Lung microvascular endothelial cell (primary cell): ENCODE measurements at places on chromosomes 16 and 17. TPM values are rescaled to one million over a fixed set of nuclear protein-coding genes. Genes with fewer than 3 reads are reported as not detected.

DNA sequence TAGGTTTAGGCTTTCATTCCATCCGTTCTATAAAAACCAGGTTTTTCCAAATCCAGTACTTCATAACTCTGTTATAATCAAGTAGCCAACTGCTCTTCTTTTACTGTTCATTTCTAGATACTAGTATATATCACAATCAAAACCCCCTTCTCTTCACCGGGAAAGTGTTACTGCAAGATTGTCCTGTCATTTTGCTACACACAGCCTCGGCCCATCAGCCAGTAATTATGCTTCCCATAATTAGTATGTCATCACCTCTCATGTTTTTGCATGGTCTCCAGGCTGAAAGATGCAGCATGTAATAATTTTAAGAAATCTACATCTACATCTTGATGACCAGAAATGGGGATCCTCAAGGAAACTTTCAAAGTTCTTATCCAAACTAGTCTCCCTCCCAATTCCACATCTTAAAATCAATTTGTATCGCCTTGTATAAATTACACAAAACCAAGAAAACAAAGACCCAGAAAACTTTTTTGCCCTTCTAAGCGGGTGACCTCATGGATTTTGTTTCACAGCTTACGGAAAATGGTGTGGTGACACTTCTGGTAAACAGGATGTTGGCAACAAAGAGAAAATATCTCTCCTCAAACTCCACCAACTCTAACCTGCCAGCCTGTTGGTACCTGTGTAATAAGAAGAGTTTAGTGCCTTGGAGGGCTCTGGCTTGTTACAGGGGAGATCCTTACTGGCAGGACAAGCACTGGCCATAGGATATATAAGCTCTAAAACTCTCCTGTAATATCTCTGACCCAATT, 9.3 kb downstream of the TACO1 start:
- DNase-seq, result no peak

CORO1A gene
- 0.79 and 1.5 TPM in 2 replicates for total RNA-seq

HOXB3 gene
- total RNA-seq, result 1.7 and 1.8 TPM in 2 replicates

GRCh38 chr16:16828913-16829398, 450.0 kb downstream of the NPIPA7 start:
- DNase-seq, result no peak

IL17C gene
- total RNA-seq, result not detected in 2 replicates

ZNF747 gene
- 4.8 and 7.7 TPM in 2 replicates for total RNA-seq

DNA sequence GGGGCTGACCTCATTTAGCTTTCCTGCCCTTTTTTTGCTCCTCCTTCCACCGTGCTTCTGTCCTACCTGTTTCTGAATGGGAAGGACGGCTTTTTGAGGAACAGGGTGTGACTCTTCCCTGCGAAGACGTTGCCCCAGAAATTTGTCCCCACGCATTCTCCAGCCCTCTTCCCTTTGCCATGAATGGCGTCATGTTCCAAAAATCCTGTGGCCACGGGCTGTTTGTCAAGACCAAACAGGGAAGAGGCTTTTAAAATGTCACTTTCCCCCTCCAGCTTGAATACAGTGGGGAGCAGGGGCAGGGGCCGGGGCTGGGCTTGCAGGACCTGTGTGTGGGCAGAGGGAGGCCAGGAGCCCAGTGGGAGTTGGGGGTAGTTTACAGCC, 13.9 kb downstream of the MPRIP start:
- DNase-seq, result no peak

DNA sequence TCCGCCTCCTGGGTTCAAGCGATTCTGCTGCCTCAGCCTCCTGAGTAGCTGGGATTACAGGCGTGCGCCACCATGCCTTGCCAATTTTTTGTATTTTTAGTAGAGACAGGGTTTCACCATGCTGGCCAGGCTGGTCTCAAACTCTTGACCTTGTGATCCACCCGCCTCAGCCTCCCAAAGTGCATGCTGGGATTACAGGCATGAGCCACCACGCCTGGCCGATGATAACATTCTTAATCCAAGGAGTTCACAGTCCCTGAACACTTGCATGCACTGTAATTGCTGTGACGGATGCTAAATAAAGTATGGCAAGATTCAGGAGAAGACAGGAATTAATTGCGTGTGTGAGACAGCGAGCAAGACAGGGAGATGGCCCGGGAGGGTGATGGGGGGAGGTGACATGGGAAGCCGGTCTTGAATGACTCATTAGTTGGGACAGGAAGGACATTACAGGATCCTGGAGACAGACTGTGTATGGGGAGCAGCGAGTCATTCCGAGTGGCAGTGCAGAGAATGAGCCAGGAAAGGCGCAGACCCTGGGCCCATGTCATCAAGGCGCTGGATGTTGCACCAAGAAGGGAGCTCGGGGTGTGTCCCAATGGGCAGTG, 6.7 kb downstream of the ABCA3 start:
- DNase-seq, result peak; percentile 73

- DNase-seq, result peak; percentile 19
Measured at GRCh38 chr17:75475144-75475835, 18.9 kb downstream of the TMEM94 start.

- DNase-seq, result no peak
Measured at GRCh38 chr17:43356999-43357398, 41.8 kb upstream of the ARL4D start.

DNA sequence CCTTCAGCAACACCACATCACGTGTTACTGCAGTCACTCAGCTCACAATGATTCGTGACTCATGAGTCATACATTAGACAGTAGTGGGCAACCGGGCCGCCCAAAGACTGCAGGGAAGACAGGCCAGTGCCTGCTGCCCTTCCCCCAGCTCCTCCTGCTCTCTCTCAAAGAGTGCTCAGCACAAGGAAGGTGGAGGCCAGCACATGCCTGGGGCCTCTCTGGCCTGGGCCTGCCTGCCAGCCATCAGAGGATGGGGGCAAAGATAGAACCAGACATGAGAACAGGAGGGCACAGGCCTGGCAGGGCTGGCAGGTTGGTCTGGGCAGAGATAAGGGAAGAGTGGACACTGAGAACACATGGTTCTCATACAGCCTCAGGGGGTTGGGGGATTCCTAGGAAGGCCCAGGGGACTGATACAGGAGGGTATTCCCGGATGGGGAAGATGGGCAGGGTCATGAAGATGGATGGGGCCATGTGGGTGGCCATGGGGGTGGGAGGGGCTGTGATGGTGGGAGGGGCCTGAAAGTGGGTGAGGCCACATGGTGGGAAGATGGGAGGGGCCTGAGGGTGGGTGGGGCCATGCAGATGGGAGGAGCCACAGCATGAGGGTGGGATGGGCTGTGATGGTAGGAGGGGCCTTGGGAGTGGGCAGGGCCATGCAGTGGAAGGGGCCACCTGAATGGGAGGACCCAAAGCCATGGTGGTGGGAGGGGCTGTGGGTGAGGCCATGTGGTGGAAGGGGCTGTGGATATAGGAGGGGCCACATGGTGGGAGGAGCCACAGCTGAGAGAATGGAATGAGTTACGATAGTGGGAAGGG, 29.0 kb downstream of the KATNB1 start:
- peak; percentile 54 for DNase-seq

- no peak for DNase-seq
Measured at GRCh38 chr16:69935278-69935711, 15.8 kb upstream of the CLEC18A start.

GRCh38 chr17:76988796-76989195, 120.6 kb downstream of the MGAT5B start:
- no peak for DNase-seq

CYTH1 gene
- total RNA-seq, result 16.3 and 20.8 TPM in 2 replicates

MPV17L gene
- under 0.01 and 0.20 TPM in 2 replicates for total RNA-seq

PMFBP1 gene
- total RNA-seq, result under 0.01 TPM in 2 replicates

OTOP3 gene
- total RNA-seq, result not detected in 2 replicates

- DNase-seq, result no peak
Measured at GRCh38 chr16:78321620-78322360, 222.3 kb downstream of the WWOX start.

KLHL10 gene
- total RNA-seq, result not detected in 2 replicates

DNA sequence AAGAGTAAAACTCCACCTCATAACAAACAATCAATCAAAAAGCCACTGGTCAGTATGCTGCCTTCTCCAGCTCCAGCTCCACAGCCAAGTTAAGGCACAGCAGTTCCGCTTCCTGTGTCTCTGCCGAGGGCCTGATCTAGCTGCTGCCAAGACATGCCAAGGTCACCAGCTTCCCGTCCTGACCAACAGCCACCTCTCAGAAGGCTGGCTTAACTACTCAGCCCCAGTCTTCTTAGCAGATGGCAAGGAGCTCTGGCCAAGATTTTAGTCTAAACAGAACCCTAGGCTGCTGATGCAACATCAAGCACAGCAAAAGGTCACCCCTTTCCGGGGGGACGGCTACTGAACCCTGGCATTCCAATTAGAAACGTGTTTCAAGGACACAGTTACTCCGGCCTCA, 17.7 kb upstream of the MNT start:
- DNase-seq, result no peak

- DNase-seq, result no peak
Measured at GRCh38 chr16:57223057-57223456, 22.0 kb upstream of the ARL2BP start.

NECAB2 gene
- not detected in 2 replicates for total RNA-seq

DNA sequence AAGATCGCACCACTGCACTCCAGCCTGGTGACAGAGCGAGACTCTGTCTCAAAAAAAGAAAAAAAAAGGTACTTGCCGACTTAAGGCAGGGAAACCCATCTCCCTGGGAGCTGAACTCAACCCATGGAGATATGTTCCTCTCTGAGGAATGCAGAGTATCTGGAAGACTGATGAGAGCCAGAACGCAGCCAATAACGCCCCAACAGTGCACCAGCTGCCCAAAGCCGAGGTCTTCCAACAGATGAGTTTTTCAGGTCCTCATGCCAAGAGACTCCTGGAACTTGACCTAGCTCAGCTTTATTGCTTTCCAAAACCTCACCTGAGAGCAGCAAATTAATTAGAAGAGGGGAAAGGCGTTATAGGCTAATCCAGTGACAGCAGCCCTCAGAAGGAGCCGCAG, 9.4 kb downstream of the ELAC2 start:
- DNase-seq, result no peak

- DNase-seq, result peak; percentile 36
Measured at GRCh38 chr17:59893676-59894100, 767 bp downstream of the RPS6KB1 start.

DNA sequence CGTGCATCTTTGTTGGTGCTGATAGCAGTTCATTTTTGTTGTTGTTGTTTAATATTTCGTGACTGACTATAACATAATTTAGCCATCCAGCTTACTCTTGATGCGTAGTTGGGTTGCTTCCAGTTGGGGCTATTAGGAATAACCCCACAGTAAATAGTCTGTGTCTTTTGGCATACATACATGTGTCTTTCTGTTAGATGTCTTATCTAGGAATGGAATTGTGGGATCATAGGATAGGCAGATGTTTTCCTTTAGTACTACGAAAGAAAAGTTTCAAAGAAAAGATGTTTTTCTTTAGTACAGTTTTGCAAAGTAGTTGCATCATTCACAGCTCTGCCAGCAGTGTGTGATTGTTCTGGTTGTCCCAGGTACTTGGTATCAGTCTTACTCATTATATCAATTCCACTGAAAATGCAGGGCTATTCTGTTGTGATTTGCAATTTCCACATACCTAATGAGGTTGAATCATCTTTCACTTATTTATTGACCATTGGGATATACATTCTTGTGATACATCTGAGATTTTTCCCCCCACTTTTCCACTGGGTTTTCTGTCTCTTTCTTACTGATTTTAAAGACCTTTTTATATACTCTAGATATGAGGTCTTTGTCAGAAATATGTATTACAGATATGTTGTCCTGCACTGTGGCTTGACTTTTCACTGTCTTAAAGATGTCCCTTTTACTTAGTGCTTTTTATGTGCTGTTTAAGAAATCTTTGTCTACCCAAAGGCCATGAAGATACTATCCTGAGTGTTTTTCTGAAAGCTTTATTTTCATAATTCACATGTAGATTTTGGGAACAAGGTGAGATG, 173.3 kb downstream of the MRTFB start:
- DNase-seq, result no peak

DNA sequence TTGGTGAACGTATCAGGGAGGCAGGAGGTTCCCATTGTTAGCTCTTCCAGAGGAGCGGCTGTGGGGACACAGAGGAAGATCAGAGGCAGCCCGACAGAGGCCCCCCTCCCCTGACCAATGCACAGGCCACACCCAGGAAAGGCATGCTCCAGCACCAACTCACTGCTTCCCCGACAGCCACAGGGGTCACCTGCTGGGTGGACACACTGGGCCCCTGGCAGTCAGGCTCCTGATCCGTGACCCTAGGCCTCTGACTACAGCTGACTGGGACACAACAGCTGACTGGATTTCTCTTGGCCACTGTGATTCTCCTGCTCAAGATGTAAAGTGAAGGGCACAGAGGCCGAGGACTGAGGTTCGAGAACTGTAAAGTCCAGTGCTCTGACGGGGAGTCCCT, 63.5 kb downstream of the IL21R start:
- peak; percentile 44 for DNase-seq

ASGR1 gene
- total RNA-seq, result 14.4 and 28.8 TPM in 2 replicates

GRCh38 chr17:79798299-79799173, 1.7 kb upstream of the CBX8 start:
- no peak for DNase-seq

DNA sequence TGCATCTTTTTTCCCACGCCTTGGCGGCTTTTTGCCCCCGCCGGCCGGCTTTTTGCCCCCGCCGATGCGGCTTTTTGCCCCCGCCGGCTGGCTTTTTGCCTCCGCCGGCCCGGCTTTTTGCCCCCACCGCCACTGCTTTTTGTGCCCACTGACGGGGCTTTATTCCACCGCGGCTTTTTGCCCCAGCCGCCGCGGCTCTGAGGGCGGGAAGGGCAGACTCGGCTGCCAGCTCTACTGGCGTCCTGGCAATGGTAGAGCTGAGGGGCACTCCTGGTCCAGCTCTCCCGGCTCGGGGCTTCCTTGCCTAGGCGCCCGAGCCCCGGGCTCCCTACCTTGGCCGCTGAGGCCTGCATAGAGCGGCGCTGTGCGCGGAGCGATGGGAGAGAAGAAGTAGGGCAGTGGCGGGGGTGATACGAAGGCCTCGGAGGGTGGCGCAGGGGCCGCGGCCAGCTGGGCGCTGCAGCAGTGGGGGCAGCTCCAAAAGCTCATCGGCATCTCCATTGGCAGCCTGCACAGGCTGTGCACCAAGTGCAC, 591.4 kb downstream of the TP53TG3F start:
- DNase-seq, result no peak

CDH11 gene
- total RNA-seq, result 3.4 and 7.2 TPM in 2 replicates

KRT40 gene
- not detected in 2 replicates for total RNA-seq

SYT17 gene
- total RNA-seq, result 1.7 and 4.4 TPM in 2 replicates

- DNase-seq, result no peak
Measured at GRCh38 chr16:48681520-48681919, 71.5 kb upstream of the N4BP1 start.

- DNase-seq, result peak; percentile 41
Measured at GRCh38 chr17:40608061-40608581, 39.5 kb downstream of the SMARCE1 start.

DDX19B gene
- 15.5 and 19.4 TPM in 2 replicates for total RNA-seq

PLA2G10 gene
- not detected in 2 replicates for total RNA-seq
